ENCODE measurements at places on chromosomes 3 and 15.

- H3K4me3 ChIP-seq = no peak overlapping the region
- H3K27me3 ChIP-seq = no peaks in the 10 kb centered on the region
- no peaks in the 10 kb centered on the region for H3K36me3 ChIP-seq
- no peak overlapping the region for H3K27ac ChIP-seq
- no peaks in the 10 kb centered on the region for H3K4me1 ChIP-seq
Measured at GRCh38 chr15:37056177-37057121, 43.9 kb downstream of the MEIS2 start.

GRCh38 chr3:189898559-189899153, 222.0 kb downstream of the P3H2 start:
- H3K4me3 ChIP-seq = no peak overlapping the region
- no peaks in the 10 kb centered on the region for H3K27me3 ChIP-seq
- no peaks in the 10 kb centered on the region for H3K4me1 ChIP-seq
- DNase-seq = no peak

GRCh38 chr3:186166491-186167288, 57.8 kb upstream of the ETV5 start:
- H3K27me3 ChIP-seq = no peaks in the 10 kb centered on the region
- no peaks in the 10 kb centered on the region for H3K36me3 ChIP-seq
- H3K27ac ChIP-seq = no peak overlapping the region
- no peak overlapping the region for H3K4me3 ChIP-seq

DNA sequence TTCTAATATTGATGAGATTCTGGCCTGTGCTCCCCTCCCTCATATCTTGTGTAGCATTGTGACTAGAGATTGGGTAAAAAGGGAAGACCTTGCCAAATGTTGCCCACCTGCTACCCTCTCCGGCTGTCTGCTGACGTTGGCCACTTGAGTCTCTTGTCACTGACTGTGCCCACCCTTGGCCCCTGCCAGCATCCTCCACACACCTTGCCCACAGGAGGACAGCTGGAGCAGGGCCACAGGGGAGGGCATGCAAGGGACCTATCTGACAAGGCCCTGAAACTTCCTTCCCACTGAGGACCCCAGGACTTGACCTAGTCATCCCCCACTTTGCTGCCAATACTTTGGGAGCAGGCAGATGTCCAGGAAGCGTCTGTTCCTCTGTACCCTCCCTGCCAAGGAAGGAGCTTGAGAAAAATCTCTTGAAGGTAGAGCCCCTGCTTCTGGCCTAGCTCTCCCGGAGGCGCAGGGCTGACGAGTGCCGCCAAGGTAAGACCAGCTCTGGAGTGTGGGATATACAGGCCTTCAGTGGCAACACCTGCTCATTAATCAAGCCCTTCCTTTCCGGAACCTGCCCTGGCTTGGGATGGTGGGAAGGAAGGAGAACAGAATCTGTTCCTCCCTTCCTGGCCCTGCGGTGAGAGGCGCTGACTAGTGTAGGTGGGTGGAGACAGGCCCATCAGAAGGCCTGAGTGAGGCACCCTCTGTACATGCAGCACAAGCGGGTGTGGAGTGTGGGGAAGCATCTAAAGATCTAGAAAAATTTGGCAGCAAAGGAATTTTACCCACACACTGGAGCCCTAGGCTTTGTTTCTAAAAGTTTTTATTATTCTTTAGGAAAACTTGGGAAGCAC, 4.9 kb upstream of the PAK6 start:
- no peak overlapping the region for H3K4me3 ChIP-seq
- H3K27me3 ChIP-seq = no peaks in the 10 kb centered on the region
- 0 out of 2 replicates have a peak, but pooled peaks cover 4% of the 10 kb centered on the region for H3K36me3 ChIP-seq
- H3K4me1 ChIP-seq = peaks cover 17% of the 10 kb centered on the region
- no peak for DNase-seq

DNA sequence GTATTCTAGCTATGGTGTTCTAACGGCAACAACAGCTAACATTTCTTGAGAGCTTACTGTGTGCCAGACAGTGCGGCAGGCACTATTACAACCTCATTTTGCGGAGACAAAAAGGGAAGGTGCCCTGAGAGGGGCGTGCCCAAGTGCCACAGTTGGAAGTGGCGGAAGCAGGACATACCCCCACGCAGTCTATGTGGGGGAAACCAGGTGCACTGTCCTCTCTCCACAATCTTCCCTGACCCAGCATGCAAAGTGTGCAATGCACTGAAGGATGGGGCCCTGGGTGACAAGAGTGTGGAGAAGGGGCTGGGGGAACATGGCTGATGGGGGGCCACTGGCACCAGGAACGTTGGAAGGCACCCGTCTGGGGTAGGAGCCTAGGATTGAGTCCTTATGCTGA, 8.6 kb downstream of the ANP32A start:
- no peak for DNase-seq
- H3K4me3 ChIP-seq = no peak overlapping the region
- peaks cover 6% of the 10 kb centered on the region for H3K36me3 ChIP-seq
- no peaks in the 10 kb centered on the region for H3K27me3 ChIP-seq
- H3K4me1 ChIP-seq = peaks cover 15% of the 10 kb centered on the region
- H3K27ac ChIP-seq = no peak overlapping the region

DNA sequence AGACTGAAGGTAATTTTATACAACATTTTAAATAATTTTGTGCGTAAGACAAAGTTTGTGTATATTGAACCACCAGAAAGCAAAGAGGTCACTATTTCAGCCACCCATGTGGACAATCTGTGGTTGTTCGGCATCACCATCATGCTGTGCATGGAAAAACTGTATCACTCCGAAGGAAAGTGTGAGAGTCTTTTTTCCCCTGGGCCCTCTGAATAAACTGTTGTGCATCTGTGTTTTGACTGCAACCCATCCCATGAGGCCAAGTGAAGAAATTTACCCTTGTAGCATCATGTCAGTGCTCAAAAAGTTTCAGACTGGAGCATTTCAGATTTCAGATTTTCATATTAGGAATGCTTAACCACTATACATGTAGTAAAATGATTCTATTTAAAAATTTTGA, 85.3 kb downstream of the IMPG2 start:
- H3K27me3 ChIP-seq = no peaks in the 10 kb centered on the region
- H3K4me3 ChIP-seq = no peak overlapping the region
- H3K4me1 ChIP-seq = no peaks in the 10 kb centered on the region
- DNase-seq = no peak

DNA sequence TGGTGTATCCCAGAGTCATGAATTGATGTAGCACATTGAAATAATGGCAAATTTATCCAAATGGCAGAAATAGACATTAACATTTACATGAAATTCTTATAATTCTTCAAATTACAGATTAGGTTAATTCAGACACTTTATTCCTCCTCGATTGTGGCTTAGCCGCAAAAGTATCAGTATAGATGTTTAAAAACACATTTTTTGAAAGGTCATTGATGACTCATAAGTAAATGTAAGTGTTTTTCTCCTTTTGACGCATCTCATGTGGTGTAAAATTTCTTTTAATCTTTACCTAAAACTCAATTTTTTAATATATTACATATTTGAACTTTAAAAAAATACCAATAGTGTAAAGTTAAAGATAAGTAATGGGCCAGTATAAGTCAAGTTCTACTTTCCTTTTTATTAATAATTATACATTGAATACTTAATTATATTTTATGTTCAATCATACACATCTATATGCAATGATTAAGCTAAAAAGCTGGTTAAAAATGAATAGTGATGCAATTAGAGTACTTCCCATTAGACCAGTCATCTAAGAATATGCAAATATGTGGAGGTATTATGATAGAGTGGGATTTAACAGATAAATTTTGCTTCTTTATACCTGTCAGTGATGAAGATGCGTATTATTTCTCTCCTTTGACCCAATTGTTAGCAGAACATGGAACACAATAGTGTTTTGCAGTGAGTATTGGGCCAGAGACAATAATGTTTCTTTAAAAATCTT, 678.1 kb upstream of the DPPA4 start:
- H3K27me3 ChIP-seq = no peaks in the 10 kb centered on the region
- no peak overlapping the region for H3K4me3 ChIP-seq
- no peak overlapping the region for H3K27ac ChIP-seq
- H3K4me1 ChIP-seq = no peaks in the 10 kb centered on the region

GRCh38 chr15:64842096-64842939, 603 bp downstream of the PLEKHO2 start:
- peak overlapping the region; percentile 39 for H3K27ac ChIP-seq
- peak overlapping the region; percentile 96 for H3K4me3 ChIP-seq

GRCh38 chr15:46089467-46089935, 454.7 kb downstream of the SQOR start:
- H3K4me1 ChIP-seq = no peaks in the 10 kb centered on the region
- H3K27ac ChIP-seq = no peak overlapping the region
- no peaks in the 10 kb centered on the region for H3K27me3 ChIP-seq
- no peak overlapping the region for H3K4me3 ChIP-seq
- H3K36me3 ChIP-seq = no peaks in the 10 kb centered on the region
- no peak for DNase-seq
